ENCODE measurements at places on chromosomes 2 and 18.

GRCh38 chr18:28422577-28422976 is 245.6 kb upstream of the CDH2 start:
- no peak for DNase-seq

DNA sequence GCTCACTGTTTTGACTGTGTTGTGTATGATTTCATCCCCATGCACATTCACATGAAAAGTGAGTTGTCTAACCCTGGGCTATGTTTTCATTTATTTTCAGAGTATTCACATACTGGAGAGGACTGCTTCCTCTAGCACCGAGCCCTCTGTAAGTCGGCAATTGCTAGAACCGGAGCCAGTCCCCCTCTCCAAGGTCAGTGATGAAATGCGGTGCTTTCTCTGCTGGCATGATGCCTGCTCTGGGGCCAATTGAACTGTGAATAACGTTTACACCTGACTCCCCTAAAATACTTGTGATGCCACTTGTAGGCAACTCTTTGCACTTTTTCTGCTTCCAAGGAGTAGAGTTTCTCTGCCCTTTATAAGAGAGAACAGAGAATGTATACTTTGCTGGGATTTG is 126.9 kb downstream of the PRKRA start:
- DNase-seq, result no peak

DNA sequence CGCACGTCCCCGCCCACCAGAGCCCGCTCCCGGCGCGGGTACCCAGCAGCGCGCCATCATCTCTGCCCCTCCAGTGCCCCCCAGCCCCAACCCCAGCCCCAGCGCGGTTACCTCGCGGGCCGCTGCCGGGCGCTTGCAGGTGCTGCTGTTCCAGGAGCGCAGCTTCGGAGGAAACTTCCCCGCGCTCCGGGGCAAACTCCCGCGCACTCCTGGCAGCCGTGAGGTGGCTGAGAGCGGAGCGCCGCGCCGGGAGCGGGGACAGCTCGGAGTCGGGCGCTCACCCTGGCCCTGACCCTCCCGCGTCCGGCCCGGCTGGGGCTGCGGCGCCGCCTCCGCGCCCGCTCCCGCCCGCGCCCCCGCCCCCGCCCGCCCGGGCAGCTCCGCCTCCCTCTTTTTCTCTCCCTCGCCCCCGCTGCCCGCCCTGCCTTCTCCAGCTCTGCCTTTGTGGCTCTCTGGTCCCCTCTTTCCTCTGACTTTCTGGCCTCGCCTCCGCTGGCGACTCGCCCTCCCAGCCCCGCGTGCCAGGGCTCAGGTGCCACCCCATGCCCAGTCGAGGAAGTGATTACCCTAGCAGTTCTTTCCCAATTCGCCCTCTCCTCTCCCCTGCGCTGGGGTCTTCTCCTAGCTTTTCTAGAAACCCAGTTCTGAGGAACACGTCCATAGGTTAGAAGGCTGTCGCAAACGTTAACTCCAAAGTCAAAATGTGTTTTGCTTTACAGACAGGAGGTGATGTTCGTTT is at the start of gene CHST9:
CHST9 (minus strand) TSS at position 284 of the 739 bp plus-strand sequence. CDS start 42,499 bp downstream, outside the sequence.
- no peak for DNase-seq

GRCh38 chr2:174704061-174704460 is 60.2 kb downstream of the CHRNA1 start:
- DNase-seq, result no peak

DNA sequence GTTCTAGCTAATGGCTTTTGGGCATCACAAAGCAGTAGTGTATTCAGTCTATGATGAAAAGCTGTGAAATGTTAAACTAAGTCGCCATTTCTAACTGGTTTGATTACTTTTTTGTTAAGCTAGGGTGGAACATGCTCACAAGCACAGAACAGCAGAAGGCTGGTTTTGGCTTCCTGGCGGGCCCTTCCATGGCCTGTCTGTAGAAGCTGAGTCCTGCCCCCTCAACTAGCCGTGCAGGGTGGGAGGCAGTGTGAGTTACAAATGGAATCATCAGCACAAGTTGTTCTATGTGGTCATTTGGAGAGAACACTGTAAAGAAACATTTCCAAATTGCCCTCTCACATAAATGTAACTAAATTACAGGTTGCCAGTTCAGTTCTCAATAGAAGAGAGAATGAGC is 290.8 kb downstream of the ALPK2 start:
- DNase-seq, result no peak

GRCh38 chr2:190344276-190344827 is 963 bp downstream of the INPP1 start:
- no peak for DNase-seq

- no peak for DNase-seq
Observed at GRCh38 chr18:10013621-10014543, 100.1 kb downstream of the VAPA start.

DNA sequence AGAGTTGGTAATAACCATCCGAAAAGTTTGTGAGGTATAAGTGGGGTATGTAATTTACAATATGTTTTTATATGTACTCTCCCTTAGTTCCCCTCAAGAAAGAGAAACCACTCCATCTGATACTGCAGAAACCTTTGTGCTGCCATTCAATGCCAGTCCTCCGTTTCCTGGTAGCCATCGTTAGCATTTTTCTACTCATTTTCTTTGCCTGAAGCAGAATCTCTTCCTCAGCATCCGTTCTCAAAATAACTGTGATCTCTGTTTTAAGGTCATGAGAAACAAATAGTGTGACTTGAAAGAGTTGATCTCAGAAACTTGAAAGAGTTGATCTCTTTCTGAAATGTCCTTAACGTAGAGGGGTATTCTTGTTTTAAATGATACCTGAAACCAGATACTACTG is 996 bp downstream of the PTCD3 start:
- DNase-seq, result no peak

DNA sequence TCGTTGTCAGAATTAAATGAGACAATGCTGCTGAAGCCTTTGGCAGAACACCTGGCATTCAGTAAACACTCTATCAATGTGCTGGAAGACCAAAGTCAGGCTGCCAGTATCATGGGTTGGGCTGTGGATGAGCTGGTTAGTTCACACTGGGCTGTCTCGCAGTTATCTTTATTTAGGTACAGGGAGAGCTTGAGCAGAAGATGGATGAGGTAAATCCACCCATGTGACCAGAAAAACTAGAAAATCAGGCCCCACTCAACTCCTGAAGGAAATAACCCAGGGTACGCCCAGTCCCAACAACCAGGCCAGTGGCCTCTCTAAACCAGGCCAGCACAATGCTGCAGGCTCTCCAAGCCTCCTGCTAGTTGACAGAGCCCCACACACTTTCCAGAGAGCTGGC is 330.3 kb downstream of the TNS1 start:
- no peak for DNase-seq

All from keratinocyte (primary cell).